Immature natural killer cell (primary cell): ENCODE measurements at places on chromosomes 16 and 17.

GRCh38 chr17:45235416-45236281, 14.0 kb downstream of the FMNL1 start:
- peak overlapping the region; percentile 88 for H3K27ac ChIP-seq
- peak; percentile 70 for DNase-seq
- H3K4me3 ChIP-seq, result no peak overlapping the region
- H3K27me3 ChIP-seq, result peaks cover 18% of the 10 kb centered on the region
- peaks cover 30% of the 10 kb centered on the region for H3K36me3 ChIP-seq

DNA sequence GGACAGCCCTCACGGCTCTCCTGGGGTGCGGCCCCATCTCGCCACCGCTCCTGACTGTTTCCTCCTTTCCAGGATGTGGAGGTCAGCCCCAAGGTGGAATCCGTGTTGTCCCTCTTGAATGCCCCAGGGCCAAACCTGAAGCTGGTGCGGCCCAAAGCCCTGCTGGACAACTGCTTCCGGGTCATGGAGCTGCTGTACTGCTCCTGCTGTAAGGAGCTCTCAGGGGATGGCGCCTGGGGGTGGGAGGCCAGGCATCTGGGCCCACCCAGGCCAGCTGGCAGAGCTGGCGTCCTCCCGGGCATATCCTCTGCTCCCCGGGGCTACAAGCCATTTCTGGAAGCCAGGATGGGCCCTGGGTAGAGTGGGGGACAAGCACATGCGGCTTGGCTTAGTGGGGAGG, 13.2 kb downstream of the IL34 start:
- H3K4me3 ChIP-seq, result no peak overlapping the region
- no peaks in the 10 kb centered on the region for H3K27me3 ChIP-seq
- H3K4me1 ChIP-seq, result no peaks in the 10 kb centered on the region
- no peaks in the 10 kb centered on the region for H3K36me3 ChIP-seq
- DNase-seq, result no peak

GRCh38 chr17:596287-596686, 118.4 kb downstream of the VPS53 start:
- peaks cover 3% of the 10 kb centered on the region for H3K27me3 ChIP-seq
- H3K4me1 ChIP-seq, result no peaks in the 10 kb centered on the region
- peaks cover 20% of the 10 kb centered on the region for H3K36me3 ChIP-seq

- no peak for DNase-seq
- no peak overlapping the region for H3K4me3 ChIP-seq
- peaks cover 27% of the 10 kb centered on the region for H3K4me1 ChIP-seq
- H3K27me3 ChIP-seq, result peaks cover 25% of the 10 kb centered on the region
- peaks cover 11% of the 10 kb centered on the region for H3K36me3 ChIP-seq
- H3K27ac ChIP-seq, result peak overlapping the region; percentile 69
These were observed 3.4 kb downstream of the NARF start for GRCh38 chr17:82461827-82462524.

- peaks cover 3% of the 10 kb centered on the region for H3K27me3 ChIP-seq
- peak overlapping the region; percentile 97 for H3K4me3 ChIP-seq
- no peak for DNase-seq
- no peaks in the 10 kb centered on the region for H3K36me3 ChIP-seq
These were observed 1.5 kb downstream of the MYBBP1A start for GRCh38 chr17:4553669-4554068.

DNA sequence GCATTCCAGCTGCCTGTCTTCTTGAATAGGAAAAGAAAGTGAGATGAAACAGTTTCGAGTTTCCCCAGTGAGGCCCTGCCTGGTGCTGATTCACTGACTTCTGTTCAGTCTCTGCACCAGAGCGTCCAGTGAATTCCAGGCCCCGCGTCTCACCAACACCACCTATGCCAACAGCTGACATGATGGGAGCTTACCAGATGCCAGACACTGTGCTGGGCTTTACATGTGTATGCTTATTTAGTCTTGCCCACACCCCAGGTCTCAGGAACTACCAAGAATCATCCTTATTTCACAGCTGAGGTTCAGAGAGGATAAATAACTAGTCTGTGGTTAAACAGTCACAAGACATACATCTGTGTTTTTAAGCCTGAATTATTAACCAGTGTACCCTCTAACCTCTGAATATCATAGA, 29.1 kb upstream of the IRX6 start:
- H3K4me3 ChIP-seq, result no peak overlapping the region
- DNase-seq, result no peak
- H3K4me1 ChIP-seq, result no peaks in the 10 kb centered on the region
- H3K27me3 ChIP-seq, result peaks cover 3% of the 10 kb centered on the region
- H3K36me3 ChIP-seq, result no peaks in the 10 kb centered on the region

GRCh38 chr17:73498886-73499554, 145.2 kb downstream of the SDK2 start:
- H3K36me3 ChIP-seq, result no peaks in the 10 kb centered on the region
- DNase-seq, result no peak
- no peak overlapping the region for H3K27ac ChIP-seq
- peaks cover 6% of the 10 kb centered on the region for H3K27me3 ChIP-seq
- H3K4me3 ChIP-seq, result no peak overlapping the region
- no peaks in the 10 kb centered on the region for H3K4me1 ChIP-seq

DNA sequence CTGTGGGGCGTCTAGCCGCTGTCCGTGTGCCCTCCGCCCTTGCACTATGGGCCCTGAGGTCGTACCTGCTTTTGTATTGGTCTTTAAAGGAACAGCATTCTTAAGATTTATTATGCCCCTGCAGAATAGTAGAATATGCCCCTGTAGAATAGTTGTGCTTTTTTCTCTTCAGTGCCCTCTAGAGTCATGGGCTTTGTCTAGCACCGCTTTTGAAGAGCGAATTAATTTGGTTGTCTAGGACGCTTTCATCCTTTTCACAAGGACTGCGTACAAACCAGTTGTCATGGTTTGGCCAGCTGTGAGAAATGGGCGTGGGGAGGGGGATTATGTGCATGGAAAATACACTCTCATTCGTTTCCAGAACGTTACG, 621 bp downstream of the CEP95 start:
- H3K27me3 ChIP-seq, result peaks cover 47% of the 10 kb centered on the region
- H3K27ac ChIP-seq, result peak overlapping the region; percentile 100
- peak; percentile 62 for DNase-seq
- H3K36me3 ChIP-seq, result peaks cover 27% of the 10 kb centered on the region
- H3K4me1 ChIP-seq, result peaks cover 45% of the 10 kb centered on the region
- peak overlapping the region; percentile 100 for H3K4me3 ChIP-seq

DNA sequence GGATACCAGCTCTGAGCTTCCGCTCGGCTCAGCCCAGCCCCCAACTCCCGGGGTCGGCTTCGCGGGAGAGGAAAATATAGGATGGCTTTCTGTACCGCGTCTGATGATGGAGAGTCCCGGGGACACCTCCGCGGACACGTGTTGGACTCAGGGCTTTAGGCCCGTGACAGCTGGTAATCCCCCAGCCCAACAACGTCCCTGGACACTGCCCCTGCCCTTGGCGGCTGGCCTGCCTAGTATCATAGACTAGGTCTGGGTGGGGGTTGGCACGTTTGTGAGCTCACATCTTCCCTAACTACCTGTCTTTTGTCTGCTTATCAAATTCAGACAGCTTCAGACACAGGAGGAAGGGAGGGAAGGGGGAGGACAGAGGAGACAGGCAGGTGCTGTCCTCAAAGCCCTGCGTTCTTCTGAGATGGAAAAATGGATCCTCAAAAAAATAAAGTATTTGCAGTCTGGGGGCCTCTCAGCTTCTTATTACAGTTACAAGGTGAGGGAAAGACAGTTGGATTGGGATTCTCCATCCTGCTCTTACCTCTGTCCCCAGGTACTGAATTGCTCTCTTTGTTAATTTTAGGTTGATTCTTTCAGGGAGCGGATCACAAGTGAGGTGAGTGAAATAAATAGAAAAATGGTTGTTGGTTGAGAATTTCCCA, 698 bp downstream of the PSME3 start:
- no peak for DNase-seq
- peaks cover 7% of the 10 kb centered on the region for H3K36me3 ChIP-seq
- peak overlapping the region; percentile 96 for H3K4me3 ChIP-seq
- H3K4me1 ChIP-seq, result peaks cover 24% of the 10 kb centered on the region

GRCh38 chr16:66489385-66489784, 60.5 kb downstream of the TK2 start:
- H3K4me1 ChIP-seq, result peaks cover 2% of the 10 kb centered on the region
- no peaks in the 10 kb centered on the region for H3K36me3 ChIP-seq
- H3K4me3 ChIP-seq, result no peak overlapping the region
- no peaks in the 10 kb centered on the region for H3K27me3 ChIP-seq
- no peak overlapping the region for H3K27ac ChIP-seq
- no peak for DNase-seq

DNA sequence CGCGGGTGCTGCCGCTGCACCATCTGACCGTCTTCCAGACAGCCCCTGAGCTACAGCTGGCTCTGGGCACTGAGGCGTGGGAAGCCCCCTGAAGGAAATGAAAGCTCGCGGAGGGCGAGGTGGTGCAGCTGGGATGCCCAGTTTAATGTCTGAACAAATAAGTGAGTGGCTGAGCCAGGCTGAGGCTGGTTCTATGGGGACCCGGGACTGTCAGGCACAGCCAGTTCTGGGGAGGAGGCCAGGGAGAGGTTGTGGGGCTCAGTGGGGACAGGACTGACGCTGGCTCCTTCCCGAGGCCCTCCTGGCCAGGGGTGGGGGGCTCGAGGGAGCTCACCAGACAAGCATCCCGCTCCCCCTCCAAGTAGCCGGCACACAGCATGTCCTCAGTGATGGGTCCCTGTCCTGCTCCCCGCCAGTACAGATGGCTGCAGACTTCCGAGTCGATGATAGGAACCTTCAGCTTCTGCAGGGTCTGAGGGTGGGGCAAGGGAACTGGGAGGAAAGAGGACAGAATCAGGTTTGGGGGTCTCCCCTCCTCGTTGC, 4.4 kb downstream of the PRSS22 start:
- H3K27me3 ChIP-seq, result peaks cover 4% of the 10 kb centered on the region
- peaks cover 13% of the 10 kb centered on the region for H3K4me1 ChIP-seq
- H3K36me3 ChIP-seq, result no peaks in the 10 kb centered on the region
- H3K27ac ChIP-seq, result no peak overlapping the region

DNA sequence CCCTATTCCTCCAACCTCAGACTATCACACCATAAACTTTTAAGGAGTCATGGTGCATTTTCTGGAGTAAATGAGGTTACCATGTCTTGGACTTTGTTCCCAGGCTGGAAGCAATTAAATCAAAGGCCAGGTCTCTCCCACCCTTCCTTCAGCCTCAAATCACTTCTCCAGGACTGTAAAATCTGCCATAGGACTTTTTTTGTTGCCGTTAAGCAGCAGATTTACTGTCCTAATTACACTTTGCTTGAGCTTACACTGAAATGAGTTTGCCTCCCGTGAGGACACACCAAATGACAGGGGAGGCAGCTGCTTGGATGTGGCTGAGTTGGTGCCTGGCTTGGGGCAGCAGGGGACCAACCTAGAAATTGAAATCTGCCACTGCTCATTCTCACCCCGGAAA, 14.7 kb downstream of the DCAKD start:
- peaks cover 3% of the 10 kb centered on the region for H3K36me3 ChIP-seq
- DNase-seq, result no peak
- peaks cover 6% of the 10 kb centered on the region for H3K4me1 ChIP-seq
